ENCODE measurements at places on chromosomes 2 and 18. TPM values are rescaled to one million over a fixed set of nuclear protein-coding genes. Genes with fewer than 3 reads are reported as not detected.
A peak's percentile ranks its signal among the peaks of the same experiment; 100 is the strongest.

The C2orf76 gene
- 20.8 TPM for polyA plus RNA-seq

DNA sequence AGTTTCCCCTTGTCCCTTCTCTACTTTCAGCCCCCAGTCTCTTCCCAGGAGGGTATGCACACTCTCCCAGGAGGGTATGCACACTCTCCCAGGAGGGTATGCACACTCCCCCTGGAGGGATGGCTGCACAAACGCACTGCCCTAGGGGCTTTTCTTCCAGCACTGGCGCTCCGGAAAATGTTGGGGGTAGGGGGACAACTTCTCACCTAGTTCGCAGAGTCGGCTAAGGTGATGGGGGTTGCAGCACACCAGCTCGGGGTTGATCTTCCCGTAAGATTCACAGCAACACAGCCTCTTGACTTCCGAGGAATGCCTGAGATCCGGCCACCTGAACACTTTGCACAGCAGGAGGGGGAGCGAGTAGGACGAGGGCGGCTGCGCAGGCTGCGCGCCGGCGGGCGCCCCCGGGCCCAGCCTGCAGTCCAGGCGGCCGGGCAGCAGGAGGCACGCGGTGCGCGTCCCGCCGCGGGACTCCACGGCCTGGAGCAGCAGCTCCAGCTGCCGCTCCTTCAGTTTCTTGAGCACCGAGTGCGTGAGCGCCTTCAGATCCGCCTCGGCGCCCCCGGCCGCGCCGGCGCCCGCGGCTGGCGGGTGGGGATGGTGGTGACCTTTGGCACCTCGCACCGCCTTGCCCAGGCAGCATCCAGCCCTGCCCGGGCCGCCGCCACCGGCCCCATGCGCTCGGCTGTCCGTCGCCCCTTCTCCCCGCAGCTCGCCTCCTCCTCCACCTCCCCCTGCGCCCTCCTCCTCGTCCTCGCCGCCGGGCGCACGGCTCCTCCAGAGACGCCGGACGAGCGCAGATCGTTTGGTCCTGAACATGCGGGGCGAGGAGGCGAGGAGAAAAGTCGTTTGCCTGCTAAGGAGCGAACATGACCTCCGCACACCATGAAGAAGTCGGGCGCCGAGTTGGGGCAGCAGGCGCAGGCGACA is 894 bp downstream of the SMAD7 start:
- no peak for DNase-seq

DNA sequence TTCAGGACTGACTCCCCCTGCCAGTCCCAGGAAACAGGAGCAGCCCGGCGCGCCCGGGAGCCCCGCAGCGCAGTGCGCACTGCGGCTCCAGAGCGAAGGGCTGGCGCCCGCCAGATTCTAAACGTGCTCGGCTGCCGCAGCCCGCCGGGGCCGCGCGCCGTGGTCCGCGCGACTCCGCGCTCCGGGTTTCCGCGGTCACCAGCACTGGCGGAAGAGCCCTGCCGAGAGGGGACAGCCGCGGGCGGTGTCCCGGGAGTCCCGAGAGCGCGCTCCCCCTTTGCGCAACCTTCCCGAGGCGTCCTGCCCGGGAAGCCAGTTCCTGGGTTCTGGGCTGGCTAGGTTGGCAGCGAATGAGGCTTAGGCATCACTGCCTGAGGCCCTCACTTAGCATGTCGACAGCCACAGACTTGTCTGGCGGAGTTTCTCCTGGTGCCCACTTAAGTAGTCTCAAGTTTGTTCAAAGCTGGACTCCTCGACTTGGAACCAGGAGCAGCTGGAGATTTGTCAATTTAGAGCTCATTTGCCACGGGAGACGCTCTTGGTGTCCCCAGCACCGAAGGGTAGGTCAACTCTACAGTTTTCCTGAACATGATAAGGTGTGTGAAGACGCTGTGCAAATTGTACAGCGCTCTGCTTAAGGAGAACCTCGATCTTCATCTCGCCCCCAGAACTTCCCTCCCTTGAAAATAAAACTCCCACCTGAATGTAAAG is 1.5 kb upstream of the VSNL1 start:
- DNase-seq, result peak; percentile 79

- DNase-seq, result no peak
Measured at GRCh38 chr18:55214534-55214933, 255.3 kb upstream of the CCDC68 start.

The ARHGEF33 gene
- 2.4 TPM for polyA plus RNA-seq

- no peak for DNase-seq
Measured at GRCh38 chr18:6004683-6005082, 109.4 kb upstream of the TMEM200C start.

The C1D gene
- polyA plus RNA-seq, result 57.0 TPM

The PRSS56 gene
- polyA plus RNA-seq, result not detected

The GALM gene
- polyA plus RNA-seq, result 60.5 TPM

The LTBP1 gene
- polyA plus RNA-seq, result 83.5 TPM

GRCh38 chr2:166972002-166972401 is 83.7 kb downstream of the XIRP2 start:
- no peak for DNase-seq

The POTEI gene
- 0.06 TPM for polyA plus RNA-seq

The INPP5D gene
- 10.7 TPM for polyA plus RNA-seq

- no peak for DNase-seq
Measured at GRCh38 chr2:206774871-206775270, 9.5 kb downstream of the FASTKD2 start.

GRCh38 chr2:70886541-70886987 is 49.1 kb upstream of the ATP6V1B1 start:
- DNase-seq, result no peak

DNA sequence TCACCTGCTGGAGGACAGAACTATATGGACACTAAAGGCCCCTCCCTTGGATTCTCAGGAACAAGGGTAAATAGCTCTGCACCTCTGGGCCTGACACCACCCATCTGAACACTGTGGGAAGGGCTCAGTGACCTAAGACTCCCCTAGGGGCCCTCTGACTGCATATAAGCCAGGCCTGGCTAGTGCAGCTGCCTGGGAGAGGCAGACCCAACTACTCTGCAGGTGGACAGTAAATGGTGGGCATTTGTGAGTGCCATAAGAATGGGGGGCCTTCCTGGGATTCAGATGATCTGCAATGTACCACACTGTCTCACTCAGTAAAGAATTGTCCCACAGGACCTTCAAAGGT is 11.2 kb upstream of the WIPF1 start:
- no peak for DNase-seq

DNA sequence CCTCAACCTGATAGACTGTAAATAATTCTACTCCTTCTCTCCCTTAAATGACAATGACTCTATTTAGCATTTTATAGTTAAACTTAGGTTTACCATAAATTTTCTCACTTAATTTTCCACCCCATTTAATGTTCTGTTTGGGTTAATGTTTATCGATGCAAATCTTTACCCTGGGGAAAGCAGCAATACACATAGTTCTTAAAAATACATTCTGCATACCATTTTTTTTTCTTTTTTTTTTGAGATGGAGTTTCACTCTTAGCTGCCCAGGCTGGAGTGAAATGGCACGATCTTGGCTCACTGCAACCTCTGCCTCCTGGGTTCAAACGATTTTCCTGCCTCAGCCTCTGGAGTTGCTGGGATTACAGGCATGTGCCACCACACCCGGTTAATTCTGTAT is 14.0 kb downstream of the STAM2 start:
- DNase-seq, result no peak

DNA sequence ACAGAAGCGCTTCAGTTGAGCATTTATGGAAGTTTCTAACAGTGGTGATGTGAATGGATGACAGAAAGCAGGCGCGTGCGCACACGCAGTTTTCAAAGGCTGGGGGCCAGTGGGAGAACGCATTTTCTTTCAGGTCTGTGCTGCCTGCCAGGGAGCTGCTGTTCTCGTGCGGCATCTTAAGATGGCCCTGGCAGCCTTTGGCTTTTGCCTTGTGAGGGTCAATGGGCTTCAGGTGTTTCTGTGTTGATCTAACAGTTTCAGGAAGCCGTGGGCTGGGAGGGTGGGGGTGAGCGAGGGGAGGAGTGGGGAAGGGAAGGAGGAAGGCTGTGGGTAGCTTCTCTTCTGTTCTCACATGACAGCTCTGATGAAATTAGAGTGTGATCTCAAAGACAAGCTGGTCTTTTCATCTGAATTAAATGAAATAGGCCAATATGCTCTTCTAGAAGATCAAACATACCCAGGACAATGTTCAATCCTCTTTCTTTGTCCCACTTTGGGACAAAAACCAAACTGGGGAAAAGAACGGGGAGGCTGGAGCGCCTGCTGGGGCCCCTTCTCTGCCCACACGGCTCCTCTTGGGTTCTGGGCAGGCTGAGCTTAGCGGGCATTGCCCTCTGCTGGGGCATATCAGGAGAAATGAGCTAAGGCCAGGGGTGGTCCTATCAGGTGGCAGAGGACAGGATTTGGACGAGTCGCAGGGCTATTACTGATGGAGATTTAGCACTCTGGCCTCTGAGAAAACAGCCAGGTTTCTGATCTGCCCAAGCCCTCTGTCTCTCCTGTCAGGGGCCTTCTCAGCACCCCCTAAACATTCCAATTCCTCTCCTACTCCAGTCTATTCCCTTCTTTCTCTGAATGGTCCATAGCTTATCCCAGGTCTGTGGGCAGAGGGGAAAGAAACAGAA is 126.2 kb upstream of the LGALSL start:
- no peak for DNase-seq

GRCh38 chr18:21678859-21679258 is 25.7 kb downstream of the ABHD3 start:
- no peak for DNase-seq
